ENCODE measurements at places on chromosomes 5 and 9.

- peak; percentile 61 for DNase-seq
These were observed 6.8 kb upstream of the CCL21 start for GRCh38 chr9:34716711-34717110.

DNA sequence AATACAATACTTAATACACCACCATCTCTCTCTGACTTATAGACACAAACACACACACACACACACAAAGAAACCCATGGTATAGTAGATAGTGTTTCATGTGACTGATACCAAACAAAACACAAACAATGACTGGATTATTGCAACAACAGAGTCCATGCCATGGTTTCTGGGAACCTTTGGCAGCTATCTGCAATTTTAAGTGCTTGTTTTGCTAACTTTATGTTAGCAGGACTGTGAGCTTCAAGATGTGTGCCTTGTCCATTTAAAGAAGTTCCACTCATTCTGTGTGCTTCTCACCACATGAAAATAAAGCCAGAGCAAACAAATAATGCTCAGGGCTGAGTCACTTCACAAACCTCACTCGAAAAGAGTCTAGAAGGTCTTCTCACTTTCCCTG, 15.1 kb upstream of the LURAP1L start:
- DNase-seq: no peak

GRCh38 chr5:126686451-126687126, 85.8 kb downstream of the PHAX start:
- DNase-seq: no peak

DNA sequence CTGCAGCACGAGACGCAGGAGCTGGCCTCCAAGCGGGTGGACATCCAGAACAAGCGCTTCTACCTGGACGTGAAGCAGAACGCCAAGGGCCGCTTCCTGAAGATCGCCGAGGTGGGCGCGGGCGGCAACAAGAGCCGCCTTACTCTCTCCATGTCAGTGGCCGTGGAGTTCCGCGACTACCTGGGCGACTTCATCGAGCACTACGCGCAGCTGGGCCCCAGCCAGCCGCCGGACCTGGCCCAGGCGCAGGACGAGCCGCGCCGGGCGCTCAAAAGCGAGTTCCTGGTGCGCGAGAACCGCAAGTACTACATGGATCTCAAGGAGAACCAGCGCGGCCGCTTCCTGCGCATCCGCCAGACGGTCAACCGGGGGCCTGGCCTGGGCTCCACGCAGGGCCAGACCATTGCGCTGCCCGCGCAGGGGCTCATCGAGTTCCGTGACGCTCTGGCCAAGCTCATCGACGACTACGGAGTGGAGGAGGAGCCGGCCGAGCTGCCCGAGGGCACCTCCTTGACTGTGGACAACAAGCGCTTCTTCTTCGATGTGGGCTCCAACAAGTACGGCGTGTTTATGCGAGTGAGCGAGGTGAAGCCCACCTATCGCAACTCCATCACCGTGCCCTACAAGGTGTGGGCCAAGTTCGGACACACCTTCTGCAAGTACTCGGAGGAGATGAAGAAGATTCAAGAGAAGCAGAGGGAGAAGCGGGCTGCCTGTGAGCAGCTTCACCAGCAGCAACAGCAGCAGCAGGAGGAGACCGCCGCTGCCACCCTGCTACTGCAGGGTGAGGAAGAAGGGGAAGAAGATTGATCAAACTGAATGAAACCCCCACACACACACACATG, 654 bp downstream of the PURA start:
- peak; percentile 53 for DNase-seq

DNA sequence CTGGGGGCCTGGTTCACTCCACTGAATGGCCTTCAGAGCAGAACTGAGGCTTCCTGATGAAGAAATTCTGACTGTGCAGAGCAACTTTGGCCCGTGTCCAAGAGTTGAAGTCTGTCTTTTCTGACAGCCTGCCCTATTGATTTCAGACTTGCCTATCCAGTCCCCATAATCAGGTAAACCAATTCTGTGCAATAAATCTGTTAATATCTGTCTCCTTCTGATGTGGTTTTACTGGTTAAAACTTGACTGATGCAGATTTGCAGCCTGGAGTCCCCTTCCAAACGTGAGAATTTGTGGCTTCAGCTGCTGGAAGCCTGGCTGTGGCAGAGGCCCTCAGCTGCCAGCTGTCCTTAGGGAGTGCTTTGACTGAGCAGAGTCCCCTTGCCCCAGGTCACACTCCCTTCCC, 283.9 kb upstream of the ANKRD55 start:
- peak; percentile 66 for DNase-seq

DNA sequence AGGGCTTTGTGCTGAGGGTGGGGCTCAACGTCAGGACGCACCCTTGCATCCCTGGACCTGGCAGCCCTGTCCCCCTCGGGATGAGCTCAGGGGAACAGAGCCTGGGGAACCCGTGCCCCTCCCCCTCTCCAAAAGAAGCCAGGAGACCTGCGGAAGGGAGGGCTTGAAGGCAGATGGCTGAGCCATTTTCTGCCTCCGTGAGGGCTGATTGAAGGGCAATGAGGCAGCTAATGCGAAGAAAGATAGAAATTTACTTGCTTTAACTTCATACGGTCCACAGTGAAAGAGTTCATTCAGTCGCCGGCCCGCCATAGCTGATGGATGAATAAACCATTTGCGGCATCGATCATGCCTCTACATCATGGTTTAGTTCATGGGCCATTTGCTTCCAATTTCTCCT, 28.8 kb downstream of the ASS1 start:
- DNase-seq: no peak

DNA sequence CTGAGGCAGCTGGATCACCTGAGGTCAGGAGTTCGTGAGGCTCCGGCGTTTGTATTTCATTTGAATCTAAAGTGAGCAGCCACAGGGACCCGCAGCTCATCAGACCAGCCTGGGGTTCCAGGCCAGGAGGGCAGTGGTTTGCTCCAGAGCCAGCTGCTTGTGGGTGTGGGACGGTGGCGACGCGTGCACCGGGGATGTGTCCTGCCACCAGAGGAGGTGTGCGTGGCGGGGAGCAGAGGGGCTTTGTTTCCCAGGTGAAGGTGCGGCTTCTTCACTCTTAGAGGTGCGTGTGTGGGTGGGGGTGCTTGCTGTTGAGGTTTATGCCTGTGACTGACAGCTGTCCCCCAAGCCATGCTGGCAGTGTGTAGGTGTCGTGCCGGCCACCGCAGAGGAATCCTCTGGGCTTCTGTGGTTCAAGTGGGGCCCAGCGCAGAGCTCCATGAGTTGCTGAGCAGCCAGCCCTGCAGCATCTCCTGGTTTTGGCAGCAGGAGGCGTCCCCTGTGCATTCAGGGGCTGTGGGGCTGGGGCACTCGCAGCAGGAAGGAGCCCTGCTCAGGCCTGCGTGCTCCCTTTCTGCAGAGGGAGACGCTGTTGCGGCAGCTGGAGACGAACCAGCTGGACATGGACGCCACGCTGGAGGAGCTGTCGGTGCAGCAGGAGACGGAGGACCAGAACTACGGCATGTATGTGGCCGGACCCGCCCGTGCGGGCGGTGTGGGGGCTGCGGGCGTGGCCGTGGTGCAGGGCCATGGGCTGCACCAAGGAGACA, 6.9 kb upstream of the AJM1 start:
- no peak for DNase-seq

DNA sequence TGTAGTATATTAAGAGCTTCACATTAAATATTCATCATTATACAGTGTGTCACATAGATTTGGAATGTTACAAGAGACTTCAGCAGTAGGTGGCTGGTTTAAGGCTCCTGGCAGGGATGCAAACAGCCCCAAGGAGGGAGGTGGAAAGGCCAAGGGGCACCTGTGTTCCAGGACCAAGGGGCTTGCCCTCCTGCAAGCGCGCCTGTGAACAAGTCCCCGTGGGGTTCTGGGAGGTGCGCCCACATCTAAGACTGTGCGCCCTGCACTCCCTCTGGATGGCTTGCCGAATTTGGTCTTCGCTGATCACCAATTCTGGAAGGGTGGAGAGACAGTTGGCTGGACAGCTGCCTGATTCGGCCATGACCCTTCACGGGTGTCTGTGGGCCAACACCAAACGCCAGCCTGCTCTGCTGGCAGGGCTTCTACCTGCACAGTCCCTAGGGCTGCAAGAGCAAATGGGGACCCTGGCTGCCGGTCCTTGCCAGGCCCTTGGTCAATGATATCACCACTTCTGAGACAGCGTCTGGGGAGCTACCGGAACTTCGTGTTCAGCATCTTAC, 12.1 kb upstream of the SLC25A51 start:
- no peak for DNase-seq

GRCh38 chr9:129716091-129716490, 36.8 kb downstream of the PTGES start:
- no peak for DNase-seq

GRCh38 chr5:127326431-127326830, 35.8 kb downstream of the MEGF10 start:
- DNase-seq: no peak

DNA sequence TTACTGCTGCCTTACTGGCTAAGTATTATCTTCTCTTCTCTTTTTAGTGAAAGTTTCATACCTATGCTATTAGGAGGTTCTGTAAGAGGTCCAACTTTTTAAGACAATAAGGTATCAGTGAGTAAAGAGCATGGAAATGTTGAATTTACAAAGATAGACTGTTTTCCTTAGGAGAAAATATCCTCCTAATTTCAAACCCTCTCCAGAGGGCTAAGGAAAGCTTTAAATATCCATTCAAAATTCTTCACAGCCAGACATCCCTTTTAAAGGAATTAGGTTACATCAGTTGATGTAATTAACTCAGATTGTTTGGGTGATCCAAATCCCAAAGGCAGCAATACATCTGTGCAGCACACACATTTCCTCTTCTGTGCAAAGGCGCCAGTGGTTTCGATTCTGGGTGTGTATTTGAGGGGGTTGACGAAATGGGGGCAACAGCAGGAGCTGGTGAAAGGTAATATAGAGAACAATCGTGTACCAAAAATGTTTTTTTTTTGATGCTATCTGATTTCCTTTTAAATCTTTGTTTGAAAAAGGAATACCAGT, 273.8 kb upstream of the RPS23 start:
- no peak for DNase-seq

- no peak for DNase-seq
These were observed 396.5 kb upstream of the RPS23 start for GRCh38 chr5:82674671-82675070.

DNA sequence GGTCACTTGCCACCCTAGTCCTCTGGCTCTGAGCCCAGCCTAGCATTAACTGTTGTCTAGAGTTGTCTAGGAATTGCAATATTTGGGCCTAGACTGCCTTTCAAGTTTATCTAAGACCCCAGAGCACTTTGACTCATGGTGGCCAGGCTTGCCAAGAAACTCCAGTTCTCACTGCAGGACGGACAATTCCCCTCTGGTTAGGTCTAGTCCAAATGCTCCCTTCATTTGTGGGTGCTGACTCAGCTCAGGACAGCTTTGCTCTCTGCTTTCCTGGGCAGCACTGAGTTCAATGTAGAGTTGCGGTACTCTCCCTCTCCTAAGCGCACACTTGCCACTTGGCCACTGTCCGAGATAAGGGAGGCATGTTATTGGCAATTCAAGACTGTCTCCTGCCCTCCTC, 619.4 kb downstream of the TLE1 start:
- DNase-seq: no peak

DNA sequence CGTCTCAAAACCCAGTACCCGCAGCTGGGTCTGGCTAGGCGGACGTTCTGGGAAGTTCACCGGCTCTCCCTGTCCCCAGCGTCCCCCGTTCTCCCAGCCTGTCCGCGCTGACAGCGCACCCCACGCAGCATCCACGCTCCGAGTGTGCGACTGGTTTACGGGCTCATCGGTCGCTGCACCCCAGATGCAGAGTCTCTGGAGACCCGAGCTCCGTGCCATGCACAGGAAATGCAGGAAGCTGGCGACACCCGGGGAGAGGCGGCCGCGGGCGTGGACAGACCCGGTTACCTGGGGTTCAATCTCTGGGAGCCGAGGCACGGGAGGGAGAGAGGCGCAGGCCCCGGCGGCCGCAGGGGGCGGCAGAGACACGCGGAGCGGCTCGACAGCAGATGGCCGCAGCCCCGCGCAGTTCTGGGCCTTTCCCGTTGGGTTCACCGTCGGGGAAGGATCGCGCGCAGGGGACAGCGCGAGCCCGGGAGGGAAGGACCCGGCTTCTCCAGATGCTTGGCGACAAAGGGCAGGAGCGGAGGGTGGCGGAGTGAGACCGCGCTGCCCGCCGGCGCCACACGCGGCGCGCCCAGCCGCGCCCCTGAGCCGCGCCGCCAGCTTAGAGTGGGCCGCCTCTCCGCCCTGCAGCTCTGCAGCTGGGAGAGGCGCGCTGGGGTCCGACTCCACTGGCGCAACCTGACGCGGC, 558 bp downstream of the SHROOM1 start:
- DNase-seq: peak; percentile 86

DNA sequence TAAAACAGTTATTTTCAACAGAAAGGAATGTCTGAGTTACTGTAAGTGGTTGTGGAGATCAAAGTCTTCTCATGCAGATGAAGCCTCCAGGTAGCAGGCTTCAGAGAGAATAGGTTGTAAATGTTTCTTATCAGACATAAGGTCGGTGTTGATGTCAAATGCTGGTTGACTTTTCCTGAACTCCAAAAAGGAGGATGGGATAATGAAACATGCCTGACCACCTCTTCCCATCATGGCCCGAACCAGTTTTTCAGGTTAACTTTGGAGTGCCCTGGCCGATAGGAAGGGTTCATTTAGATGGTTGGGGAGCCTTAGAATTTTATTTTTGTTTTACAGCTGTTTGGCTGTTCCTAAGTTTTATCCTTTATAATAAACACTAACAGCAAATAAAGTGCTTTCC, 478.4 kb downstream of the ACTL7B start:
- DNase-seq: no peak

GRCh38 chr9:108813951-108814601, 41.7 kb downstream of the ACTL7B start:
- no peak for DNase-seq

GRCh38 chr5:116530276-116530675, 44.3 kb downstream of the SEMA6A start:
- no peak for DNase-seq

- DNase-seq: peak; percentile 39
These were observed 1.4 kb upstream of the PPP2CA start for GRCh38 chr5:134227259-134227658.

- no peak for DNase-seq
These were observed 250.2 kb upstream of the GAS1 start for GRCh38 chr9:87197349-87198130.

GRCh38 chr5:17129093-17129849, 88.2 kb upstream of the BASP1 start:
- DNase-seq: no peak

GRCh38 chr5:41203033-41203432, 10.3 kb downstream of the C6 start:
- DNase-seq: no peak

GRCh38 chr9:88873635-88874034, 117.6 kb upstream of the S1PR3 start:
- DNase-seq: no peak

GRCh38 chr9:13143281-13143680, 136.2 kb downstream of the MPDZ start:
- no peak for DNase-seq

DNA sequence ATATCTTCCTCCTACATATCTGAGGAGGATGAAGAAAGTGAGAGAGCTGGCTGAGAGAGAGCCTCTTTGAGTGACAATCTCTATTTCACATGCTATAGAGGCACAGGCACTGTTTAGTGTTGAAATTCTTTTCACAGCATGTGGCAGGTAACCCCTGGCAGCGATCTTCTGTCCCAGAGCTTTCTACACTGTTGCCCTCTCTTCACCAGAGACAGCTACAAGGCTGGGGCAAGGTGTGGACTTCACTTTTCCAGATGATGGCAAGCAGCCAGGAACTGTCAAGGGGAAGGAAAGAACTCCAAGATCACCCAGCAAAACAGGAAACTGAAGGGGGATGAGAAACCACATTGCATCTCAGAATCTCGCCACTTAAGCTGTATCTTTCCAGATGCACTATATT, 205.2 kb downstream of the CAAP1 start:
- DNase-seq: no peak

- no peak for DNase-seq
These were observed 26.2 kb upstream of the IRX4 start for GRCh38 chr5:1908931-1909330.

Data from WERI-Rb-1 (cell line).